Nucleus accumbens (tissue), 56 donors: ENCODE measurements at places on chromosomes 1 and 21.

- DNase-seq, result no peak
These were observed 118.2 kb downstream of the COQ8A start for GRCh38 chr1:227058321-227058751.

DNA sequence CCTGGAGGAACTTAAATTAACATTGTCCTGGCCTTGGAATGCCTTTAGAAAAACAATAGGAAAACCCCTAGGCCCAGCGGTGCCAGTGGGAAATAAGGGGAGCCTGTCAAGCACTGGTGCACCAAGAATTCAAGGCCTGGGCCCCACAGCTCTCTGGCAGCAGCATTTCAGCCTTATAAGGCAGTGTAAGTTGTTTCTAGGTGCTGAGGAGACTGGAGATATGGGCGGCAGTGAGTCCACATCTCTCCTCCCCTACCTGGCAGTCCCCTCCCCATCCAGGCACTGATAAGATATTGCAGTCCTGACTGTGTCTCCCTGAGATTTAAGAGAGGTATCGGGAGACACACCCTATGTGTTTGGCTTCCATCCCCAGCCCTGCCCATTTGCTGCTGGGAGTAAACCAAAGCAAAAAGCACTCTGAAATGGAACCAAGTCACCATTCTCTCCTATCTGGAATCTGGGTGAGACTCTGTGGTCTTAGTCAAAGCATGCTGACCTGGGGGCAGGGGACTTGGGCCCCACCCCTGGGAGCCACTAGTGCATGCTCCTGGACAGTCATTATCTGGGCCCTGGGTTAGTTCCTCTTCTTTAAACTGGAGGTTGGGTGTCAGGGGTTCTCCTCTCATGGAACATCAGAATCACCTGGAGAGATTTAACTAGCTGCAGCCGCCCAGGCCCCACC lies 30.5 kb downstream of the DEGS1 start:
- DNase-seq, result no peak

DNA sequence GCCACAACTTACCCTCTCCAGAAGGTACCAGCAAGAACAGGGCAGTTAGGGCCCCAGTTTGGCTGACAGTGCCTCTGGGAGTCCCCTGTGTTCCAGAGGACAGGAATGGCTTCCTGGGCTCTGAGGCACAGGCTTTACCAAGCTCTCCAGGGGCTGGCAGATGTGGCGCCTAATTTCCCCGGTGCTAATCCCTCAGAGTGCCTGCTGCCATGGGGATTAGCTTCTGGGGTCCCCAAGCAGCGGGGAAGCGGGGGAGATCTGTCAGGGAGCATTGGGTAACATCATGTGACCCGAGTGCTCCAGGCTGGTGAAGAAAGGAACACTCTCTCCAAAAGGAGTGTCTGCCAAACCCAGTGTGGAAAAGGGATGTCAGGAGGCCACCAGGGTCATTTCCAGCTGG lies at the start of gene LACTBL1:
Gene LACTBL1, minus strand, starts transcription at position 107 of the 400 bp plus-strand sequence. CDS start 550 bp downstream, outside the sequence.
- DNase-seq, result no peak

DNA sequence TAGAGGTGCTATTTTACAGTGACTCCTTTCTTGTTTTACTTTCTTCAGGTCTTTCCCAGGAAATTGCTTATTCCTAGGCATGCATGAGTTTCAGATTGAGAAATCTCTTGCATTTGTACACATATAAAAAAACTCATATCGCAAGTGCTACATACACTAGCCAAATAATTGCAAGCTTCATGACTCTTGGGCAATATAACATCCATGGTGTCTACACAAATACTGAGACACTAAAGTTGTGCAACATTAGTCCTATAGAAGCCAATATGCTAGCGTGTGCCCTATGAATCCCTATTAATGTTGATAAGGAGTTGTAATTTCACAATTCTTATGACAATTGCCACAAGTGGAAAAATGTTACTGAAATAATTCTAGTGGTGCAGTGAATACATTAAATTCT lies 591.0 kb downstream of the ADGRL2 start:
- no peak for DNase-seq

DNA sequence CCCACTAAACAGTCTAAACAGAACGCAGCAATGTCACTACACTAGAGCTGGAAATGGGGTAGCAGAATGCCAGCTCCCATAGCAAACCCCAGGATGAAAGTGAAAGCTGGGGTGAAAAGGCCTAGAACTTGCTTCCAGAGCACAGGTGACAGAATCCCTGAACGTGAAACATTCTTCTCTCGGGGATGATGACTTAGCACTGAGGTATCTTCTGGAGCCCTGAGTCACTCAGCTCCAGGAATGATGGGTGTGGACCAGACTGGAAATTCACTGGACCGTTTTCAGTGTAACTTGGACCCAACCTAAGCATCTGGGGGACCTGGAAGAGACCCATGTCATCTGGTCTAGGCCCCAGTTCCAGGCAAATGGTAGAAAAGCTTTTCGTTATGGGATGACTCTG lies 108.9 kb downstream of the CDC7 start:
- DNase-seq, result no peak

DNA sequence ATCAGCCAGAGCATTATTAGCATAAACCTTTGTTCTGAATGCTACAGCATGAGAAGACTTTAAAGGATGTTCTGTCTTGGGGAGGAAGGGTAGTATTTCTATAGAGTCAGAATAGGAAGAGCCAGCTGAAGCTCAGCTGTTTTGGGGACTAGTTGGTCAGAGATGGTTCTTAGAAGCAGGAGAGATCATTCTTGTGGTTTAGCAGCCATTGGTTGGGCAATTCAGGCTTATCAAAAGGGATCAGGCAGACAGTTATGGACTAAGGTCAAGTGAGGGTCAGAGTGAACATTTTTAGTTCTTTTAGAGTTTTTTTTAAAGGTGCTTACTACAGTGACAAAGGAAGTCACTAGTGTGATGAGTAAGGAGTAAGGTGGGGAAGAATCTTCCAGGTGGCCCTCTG lies 245.5 kb downstream of the RPS6KC1 start:
- DNase-seq, result no peak

DNA sequence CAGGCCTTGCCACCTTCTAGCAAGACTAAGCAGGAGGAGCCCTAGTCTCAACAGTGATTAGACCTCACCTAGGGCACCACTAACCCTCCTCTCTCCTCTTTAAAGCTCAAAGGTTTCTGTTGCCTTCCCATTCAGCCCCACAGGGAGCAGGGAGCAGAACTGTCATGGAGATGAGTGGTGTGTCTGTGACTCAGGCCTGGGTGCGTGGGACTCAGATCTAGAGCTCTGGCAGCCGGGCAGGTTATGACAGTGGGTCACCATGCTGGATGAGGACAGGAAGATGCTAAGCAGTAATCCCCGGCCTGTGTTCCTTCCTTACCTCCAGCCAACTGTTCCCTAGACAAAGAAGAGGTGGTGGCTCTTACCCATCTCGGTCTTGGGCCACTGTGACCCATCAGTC lies 60.1 kb upstream of the COA6 start:
- no peak for DNase-seq

DNA sequence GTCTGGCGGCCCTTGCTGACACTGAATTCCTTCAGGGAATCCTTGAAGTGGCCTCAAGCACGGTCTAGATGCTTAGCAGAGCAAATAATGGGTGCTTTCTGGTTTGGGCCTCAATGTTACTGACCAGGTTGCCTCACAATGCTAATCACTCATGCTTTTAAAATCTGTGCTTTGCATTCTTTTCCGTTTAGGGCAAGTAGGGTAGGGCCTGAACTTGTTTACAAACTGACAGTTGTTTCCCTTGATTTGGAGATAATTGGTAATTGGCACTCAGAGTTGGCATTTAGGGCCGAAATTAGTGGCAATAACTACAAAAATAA lies 1.4 kb downstream of the VPS13D start:
- no peak for DNase-seq

GRCh38 chr1:178784131-178784536 lies 59.1 kb downstream of the RALGPS2 start:
- DNase-seq, result no peak

DNA sequence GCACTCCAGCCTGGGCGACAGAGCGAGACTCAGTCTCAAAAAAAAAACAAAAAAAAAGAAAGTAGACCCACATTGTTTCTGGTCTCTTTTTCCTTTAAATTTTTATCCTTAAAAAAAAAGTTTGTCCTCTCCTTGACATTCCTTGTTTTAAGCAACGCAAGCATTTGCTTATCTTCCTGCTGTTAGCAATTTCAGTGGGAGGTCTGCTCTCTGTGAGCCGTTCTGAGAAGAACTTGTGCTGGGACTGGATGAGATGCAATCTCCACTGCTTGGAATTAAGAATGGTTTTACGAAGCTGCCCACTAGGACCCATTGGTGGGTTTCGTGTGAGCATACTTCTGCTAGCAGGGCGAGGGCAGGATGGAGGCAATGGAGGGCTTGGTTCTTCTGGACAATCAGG lies 225.1 kb upstream of the TMEM51 start:
- no peak for DNase-seq

- DNase-seq, result no peak
These were observed 235.1 kb downstream of the GRIK1 start for GRCh38 chr21:29704719-29705118.

GRCh38 chr21:32812035-32812434 lies 40.5 kb upstream of the PAXBP1 start:
- no peak for DNase-seq

DNA sequence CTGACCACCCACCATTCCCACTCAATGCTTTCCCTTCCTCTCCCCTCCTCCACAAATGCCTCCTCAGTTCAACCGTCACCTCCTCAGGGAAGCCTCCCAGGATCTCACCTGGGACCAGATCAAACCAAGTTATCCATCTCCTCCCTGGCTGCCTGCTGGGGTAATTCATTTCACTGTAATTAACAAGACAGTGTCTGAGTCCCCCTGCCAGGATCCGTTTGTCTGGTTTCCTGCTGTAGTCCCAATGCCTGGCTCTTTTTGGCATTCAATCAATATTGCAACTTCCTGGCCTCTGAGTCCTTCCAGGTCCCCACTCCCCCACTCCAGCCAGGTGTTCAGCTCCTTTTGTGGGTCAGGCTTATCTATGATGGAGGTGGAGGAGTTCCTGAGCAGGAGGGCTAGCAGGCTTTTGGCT lies 687.7 kb downstream of the PTPRU start:
- DNase-seq, result no peak

DNA sequence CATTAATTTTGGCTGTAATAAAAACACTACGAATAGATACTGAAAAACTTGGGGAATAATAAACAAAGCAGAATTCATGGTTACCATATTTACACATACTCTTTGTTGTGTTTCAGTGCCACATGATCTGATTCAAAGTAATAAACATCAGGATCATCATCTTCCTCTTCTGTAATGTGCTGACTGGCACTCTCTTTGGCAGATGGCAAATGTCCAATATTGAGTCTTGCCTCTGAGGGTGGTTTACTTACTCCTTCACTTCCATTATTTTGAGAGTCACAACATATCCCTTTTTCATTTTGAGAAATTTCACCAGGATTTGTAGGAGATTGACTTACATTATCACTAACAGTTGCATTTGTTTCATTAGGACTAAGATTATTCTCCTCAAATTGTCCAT lies 50.7 kb downstream of the ZZZ3 start:
- no peak for DNase-seq

GRCh38 chr1:69570356-69570755 lies 2.6 kb downstream of the LRRC7 start:
- peak; percentile 13 for DNase-seq
